ENCODE measurements at places on chromosomes 5 and 9.

GRCh38 chr9:97578846-97579245 is 54.3 kb downstream of the TSTD2 start:
- no peak for DNase-seq

GRCh38 chr5:44613936-44614335 is 194.8 kb upstream of the MRPS30 start:
- DNase-seq = no peak

DNA sequence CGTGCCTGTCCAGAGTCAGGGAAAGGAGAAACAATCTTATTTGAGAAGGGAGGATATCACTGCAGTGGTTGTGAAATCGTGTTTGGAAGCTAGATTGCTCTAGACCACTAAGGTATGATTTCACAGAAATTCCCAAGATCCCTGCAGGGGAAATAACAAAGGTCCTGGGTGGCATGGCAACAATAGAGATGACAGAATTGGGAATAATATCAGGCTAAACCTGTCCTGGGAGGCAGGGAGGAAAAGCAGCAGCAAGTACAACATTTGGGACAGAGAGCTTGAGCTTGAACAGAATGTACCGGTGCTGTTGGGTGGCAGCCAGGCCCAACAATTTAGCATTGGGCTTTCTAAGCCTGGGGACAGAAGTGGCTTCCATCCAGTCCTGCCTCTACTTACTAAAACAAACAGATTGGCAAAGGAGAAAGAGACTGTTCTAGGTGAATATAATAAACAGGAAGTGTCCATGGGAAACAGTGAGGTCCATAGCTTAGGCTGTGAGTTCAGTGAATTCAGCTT is 17.0 kb upstream of the ARHGAP26 start:
- no peak for DNase-seq

DNA sequence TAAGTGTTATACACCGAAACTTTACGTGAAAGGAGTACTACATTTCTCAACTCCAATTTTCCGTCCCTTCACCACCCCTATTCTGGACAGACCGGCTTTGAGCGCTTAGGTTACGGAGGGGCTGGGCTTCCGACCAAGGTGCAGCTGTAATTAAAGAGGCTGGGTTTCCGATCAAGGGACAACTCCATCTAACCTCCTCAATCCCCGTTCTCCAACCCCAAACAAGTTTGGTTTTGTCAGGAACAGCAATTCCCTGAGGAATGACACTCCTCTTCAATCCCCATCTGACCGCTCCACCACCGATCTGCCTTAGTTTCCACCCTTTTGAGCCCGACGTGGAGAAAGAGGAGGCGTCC is 577 bp downstream of the TUT7 start:
- DNase-seq = no peak

GRCh38 chr5:35138232-35138631 is 90.5 kb upstream of the AGXT2 start:
- no peak for DNase-seq

GRCh38 chr9:19379697-19380046 is 364 bp downstream of the RPS6 start:
- no peak for DNase-seq

DNA sequence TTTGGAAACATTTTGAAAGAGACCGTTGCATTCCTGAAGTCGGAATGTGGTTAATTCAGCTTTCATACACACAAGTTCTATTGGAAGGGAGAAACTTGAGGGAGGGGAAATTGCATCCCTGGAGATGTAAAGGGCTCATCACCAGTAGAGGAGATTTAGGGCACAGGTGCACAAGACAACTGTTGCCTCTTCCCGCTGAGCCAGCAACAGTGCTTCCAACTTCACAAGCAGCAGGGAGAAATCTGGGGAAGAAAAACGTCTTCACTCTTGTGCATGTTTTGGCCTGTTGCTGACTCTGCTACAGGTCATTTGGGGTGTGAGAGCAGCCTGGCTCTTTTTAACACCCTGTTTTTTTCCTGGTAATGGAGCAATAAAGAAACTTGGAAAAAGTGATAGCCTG is 277.9 kb downstream of the GAS1 start:
- no peak for DNase-seq

- no peak for DNase-seq
Measured at GRCh38 chr9:136611119-136611518, 51.6 kb upstream of the EGFL7 start.

Data from NCI-H187 (cell line).